ENCODE measurements at places on chromosomes 13 and 19. TPM values are rescaled to one million over a fixed set of nuclear protein-coding genes. Genes with fewer than 3 reads are reported as not detected.

GRCh38 chr19:4338441-4339355, at the start of gene STAP2:
TSS of gene STAP2 (minus strand) at chr19:4338827. CDS start at chr19:4338753, 74 bp downstream.
- DNase-seq: peak; percentile 43

DNA sequence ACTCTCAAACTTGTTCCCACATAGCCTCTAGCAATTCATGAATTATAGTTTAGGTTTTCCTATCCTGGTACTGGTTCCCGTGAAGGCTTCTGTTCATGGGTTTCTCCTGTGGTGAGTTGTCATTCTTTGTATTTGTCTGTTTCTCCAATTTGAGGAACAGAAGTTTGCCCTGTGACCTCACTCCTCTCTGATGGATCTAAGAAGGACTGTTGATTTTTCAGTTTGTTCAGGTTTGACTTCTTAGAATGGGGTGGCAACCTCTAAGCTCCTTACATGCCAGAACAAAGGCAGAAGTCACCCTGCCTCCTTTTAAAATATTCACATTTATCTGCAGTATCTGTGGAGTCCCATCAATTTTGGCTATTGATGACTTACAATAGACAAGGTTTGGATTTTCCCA, 354.0 kb downstream of the SPRY2 start:
- no peak for DNase-seq

- DNase-seq: peak; percentile 22
Measured at GRCh38 chr13:99370481-99371275, 63.5 kb upstream of the GPR183 start.

DNA sequence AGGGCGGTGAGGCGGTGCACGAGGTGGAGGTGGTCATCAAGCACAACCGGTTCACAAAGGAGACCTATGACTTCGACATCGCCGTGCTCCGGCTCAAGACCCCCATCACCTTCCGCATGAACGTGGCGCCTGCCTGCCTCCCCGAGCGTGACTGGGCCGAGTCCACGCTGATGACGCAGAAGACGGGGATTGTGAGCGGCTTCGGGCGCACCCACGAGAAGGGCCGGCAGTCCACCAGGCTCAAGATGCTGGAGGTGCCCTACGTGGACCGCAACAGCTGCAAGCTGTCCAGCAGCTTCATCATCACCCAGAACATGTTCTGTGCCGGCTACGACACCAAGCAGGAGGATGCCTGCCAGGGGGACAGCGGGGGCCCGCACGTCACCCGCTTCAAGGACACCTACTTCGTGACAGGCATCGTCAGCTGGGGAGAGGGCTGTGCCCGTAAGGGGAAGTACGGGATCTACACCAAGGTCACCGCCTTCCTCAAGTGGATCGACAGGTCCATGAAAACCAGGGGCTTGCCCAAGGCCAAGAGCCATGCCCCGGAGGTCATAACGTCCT, 9.4 kb upstream of the PROZ start:
- DNase-seq: peak; percentile 2

DNA sequence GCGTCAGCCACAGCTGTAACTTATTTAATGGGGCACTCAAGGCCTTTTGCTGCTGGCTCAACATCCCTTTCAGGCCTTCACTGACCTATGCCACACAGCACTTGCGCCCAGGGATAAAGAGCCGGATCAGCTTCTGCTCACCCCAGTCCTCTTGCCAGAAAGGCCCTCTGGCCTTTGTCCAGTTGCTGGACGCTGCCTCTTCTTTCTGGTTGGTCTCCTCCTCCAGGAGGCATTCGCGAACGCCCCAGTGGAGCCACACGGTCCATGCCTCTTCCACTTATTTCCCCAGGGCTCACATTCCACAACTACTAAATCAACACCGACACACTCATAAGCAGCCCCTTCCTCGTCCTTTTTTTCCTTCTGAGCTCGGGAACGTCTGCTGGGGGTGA, 3.7 kb upstream of the ZNF329 start:
- DNase-seq: peak; percentile 10

GRCh38 chr13:59863621-59864020, 300.1 kb downstream of the DIAPH3 start:
- no peak for DNase-seq

GRCh38 chr13:40519637-40520036, 146.8 kb downstream of the FOXO1 start:
- DNase-seq: no peak

DNA sequence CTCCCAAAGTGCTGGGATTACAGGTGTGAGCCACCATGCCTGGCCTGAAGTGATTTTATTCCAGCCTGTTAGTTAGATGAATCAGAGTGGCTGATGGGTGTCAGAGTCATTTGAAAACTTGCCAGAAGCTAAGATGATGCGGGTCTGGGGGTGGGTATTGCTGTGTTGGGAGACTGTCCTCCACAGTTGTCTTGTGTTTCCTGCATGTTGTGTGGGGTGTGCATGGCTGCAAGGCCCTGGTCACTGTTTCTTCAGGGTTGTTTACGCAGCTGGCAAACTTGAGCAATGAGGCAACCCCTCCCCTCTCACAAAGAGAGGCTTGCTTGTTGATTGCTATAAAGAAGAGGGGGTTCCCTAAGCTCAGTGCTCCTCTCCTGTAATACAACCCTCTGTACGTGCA, 71.8 kb downstream of the TRPM4 start:
- no peak for DNase-seq

DNA sequence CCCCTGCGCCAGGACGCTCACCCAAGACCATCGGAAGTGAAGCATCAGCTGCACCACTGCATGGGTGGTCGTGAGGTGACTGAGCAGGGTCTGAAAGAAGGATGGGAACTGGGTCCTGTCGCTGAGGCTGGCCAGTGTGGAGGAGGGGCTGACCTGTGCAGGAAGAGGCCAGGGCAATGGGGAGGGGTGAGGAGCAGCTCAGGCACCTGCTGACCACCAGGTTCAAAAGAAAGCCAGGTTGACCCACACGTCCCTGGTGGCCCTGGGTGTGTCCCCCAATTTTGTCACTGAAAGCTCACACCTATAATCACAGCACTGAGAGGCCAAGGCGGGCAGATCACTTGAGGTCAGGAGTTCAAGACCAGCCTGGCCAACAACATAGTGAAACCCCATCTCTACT, 13.7 kb upstream of the ZSCAN1 start:
- no peak for DNase-seq

- DNase-seq: no peak
Measured at GRCh38 chr19:44984005-44984404, 17.3 kb upstream of the RELB start.

GRCh38 chr19:40690050-40690692, at the start of gene NUMBL:
TSS of gene NUMBL (minus strand) at chr19:40690651. CDS start at chr19:40690483, 168 bp downstream.
- no peak for DNase-seq

DNA sequence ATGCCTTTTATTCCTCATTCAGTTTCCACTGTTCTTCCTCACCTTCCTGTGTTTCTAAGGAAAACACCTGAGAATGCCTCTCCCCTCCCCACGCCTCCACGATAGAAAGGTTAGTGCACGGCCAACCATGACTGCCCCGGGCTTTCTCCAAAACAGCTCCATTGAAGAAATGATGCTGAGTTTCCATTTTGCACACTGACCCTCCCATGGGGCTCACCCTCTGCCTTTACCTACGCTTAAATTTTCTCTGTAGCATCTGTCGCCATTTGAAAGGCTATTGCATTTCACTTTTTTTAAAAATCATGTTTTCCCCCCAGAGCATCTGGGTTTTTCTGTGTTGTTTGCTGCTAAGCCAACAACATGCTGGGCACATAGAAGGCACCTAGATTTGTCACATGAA, 48.2 kb downstream of the ABCC4 start:
- DNase-seq: no peak

DNA sequence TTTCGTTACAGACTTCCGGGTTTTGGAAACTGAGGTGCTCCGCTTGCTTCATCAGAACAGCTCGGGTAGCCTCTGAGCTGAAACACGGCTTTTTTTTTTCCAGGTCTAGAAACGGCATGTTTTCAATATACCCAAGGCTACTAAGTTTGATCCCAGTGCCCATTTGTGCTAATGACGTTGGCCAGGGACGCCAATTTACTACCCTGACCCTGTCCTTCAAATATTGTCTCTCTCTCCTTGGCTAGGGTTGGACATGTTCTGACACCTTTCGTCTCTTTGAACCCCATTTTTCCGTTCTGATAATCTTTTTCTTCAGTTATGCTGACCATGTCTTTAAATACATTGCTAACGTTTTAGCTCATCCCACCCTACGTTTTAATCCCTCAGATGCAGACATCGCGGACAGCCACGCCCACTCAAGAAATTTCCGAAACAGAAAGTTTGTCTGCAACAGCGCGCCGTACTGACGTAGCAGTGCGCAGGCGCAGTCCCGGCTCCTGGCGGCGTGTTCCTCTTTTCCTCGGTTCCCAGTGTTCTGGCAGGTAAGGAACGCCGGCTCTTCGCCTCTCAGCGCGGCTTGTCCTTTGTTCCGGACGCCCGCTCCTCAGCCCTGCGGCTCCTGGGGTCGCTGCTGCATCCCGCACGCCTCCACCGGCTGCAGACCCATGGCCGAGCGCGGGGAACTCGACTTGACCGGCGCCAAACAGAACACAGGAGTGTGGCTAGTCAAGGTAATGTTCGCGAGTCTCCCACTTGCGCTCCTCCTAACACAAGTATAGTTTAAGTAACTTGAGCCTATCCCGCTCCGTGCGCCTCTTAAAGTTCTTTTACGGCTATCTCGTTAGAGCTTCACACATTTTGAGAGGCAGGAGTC, at the start of gene GTF2F2:
GTF2F2 (plus strand) TSS at position 520 of the 874 bp plus-strand sequence; CDS start at position 666, 146 bp downstream.
- DNase-seq: peak; percentile 91

DNA sequence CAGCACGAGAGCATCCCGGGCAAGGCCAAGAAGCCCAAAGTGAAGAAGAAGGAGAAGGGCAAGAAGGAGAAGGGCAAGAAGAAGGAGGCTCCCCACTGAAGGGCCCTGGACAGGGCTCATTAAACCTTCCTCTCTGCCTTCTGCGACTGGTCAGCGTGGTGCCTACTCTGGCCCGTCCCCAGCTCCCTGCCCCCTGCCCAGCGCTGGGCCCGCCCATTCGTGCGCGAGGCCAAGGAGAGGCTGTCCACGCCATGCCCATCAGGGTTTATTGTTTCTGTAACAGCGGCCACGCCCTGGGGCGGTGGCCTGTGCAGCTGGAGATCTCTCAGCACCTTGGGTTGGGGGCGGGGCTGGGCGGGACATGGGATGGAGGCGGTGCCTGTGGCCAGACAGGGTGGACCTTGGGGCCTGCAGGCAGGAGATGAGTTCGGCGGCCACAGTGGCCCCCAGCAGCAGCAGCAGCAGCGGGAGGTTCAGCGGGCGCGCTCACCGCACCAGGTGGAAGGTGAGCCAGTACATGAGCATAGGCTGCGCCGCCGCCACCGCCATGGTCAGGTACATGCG, 897 bp downstream of the C19orf33 start:
- no peak for DNase-seq

DNA sequence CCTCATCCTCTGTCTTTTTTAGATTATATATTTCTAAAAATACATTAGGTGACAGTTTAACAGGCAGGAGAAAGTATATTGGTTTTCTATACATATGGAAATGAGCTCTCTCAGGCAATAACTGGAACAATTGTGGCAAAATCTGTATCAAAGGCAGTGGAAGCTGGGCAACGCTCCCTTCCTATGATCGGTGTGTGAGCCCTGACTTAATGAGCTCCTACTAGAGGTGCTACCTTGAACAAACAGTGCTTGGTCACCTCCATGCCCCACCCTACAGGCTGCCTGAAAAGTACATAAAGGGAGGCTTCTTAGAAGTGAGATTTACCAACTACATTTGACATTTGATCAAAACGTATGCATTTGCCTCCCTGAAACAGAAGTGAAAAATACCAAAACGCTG, 185.3 kb downstream of the EFNB2 start:
- DNase-seq: no peak

- no peak for DNase-seq
Measured at GRCh38 chr19:48292798-48293197, 22.9 kb downstream of the ZNF114 start.

DNA sequence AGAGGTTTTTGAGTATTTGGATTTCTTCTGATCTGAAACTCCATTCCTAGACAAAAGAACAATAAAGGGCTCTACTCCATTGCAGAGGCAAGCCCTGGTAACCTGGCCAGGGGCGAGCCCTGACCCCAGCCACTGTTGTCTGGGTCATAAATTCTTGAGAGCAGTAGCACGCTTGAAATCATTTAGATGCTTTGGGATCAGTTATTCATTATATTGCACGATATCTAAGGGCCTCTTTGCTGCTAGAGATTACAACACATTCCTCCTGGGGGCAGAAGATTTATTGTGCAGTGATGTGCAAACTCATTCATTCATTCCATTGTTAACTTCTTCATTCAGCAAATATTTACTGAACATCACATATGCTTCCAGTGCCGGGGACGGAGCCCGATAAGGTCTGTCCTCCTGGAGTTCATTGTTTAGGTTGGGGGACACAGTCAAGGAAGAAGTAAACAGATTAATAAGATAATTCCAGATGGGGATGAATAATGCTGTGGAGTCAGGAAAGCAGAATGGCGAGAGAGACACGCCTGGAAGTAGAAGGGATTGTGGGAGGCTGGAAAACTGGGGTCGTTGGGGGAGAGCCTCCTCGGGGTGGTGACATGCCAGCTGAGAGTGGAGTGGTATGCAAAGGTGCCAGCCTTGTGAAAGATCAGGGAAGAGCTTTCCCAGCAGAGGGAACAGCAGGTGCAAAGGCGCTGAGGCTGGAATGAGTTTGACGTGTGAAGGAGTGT, 34.9 kb downstream of the SIPA1L3 start:
- DNase-seq: no peak

PRR19 gene
- 0.61 TPM for total RNA-seq

DCT gene
- total RNA-seq: 0.24 TPM

HIPK4 gene
- total RNA-seq: not detected

NDFIP2 gene
- 178 TPM for total RNA-seq

ENOX1 gene
- total RNA-seq: 0.44 TPM
